ENCODE measurements at places on chromosomes 3 and 15. TPM values are rescaled to one million over a fixed set of nuclear protein-coding genes. Genes with fewer than 3 reads are reported as not detected.

GRCh38 chr3:72223116-72223515 is 438.2 kb upstream of the PROK2 start:
- H3K4me3 ChIP-seq = no peak overlapping the region
- no peaks in the 10 kb centered on the region for H3K27me3 ChIP-seq
- H3K36me3 ChIP-seq = no peaks in the 10 kb centered on the region
- no peak for DNase-seq

DNA sequence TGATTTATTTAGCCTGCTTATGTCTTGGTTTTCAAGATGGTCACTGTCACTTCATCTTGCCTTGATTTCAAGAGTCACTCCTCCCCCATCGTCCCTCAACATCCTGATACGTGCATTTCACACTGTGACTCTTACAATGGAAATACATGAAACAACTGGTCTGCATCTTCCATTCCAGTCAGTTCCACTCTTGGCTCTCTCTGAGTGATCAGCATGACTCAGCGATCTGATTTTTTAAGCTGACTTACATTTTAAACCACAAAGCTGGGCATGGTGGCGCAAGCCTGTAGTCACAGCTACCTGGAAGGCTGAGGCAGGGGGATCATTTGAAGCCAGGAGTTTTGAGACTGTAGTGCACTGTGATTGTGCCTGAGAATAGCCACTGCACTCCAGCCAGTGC is 271.2 kb upstream of the ROPN1 start:
- H3K27me3 ChIP-seq = no peaks in the 10 kb centered on the region
- H3K4me3 ChIP-seq = no peak overlapping the region
- H3K4me1 ChIP-seq = no peaks in the 10 kb centered on the region

DNA sequence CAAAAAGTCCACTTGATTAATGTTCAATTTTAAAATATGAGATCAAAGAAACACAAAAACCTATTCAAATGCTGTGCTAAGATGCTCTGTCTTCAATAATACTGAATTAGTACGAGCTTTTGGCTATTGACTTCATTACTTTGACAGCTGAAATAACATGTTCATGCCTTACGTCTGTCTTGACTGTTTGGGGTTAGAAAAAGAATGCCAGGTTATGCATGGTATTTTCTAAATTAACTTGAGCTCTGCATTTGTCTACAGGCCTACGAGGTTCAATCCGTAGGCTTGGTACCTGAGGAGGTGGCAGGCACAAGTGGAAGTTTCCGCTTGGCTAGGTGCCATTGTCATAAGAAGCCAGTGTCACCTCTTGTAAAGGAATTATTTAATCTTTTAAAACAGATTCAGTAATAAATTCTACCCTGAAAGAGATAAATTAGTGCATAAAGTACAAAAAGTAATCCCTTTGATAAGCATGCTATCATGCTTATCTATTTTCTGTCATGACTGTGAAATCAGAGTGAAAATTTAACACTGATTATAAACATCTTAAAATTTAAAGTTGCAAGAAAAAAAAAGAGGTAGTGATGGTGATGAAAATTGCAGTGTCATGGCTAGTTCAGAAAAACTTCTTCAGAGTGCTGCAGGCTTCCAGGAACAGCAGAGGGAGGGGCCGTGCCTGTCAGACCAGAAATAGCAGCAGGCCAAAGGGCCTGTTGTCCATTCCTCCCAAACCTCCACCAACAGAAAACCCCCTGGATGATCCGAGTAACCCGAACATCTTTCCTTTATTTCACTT is 115.7 kb downstream of the ARRDC4 start:
- H3K4me3 ChIP-seq = no peak overlapping the region
- DNase-seq = no peak
- H3K27me3 ChIP-seq = no peaks in the 10 kb centered on the region
- no peaks in the 10 kb centered on the region for H3K36me3 ChIP-seq

TMEM41A gene
- 28.6 TPM for polyA plus RNA-seq

DNA sequence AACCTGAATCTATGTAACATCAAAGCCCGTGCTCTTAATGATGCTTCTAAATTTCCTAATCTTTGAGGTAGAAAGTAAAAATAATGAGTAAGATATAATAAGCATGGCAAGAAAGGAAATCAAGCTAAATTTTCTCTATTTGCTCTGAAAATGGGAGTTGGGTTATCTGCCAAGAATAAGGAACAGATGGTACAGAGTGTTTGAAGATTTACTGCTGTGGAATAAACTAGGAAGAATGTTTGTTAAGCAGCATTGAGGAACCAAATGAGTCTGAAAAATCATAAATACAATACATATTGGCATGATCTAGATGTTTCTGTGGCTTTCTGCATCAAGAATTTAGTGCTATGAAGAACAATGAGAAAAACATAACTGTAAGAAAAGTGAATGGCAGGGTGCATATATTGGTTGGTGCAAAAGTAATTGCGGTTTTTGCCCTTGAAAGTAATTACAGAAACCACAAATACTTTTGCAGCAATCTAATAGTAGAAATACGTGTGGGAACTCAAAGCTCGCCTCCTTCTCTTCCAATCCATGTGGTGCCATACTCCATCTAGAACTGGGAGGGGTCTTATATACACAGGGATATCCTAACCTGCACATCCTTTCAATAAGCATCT is 87.6 kb downstream of the SUCNR1 start:
- no peaks in the 10 kb centered on the region for H3K4me1 ChIP-seq
- H3K4me3 ChIP-seq = no peak overlapping the region
- H3K36me3 ChIP-seq = no peaks in the 10 kb centered on the region
- DNase-seq = no peak
- no peak overlapping the region for H3K27ac ChIP-seq

All from GM12878 (cell line).